ENCODE measurements at places on chromosomes 5 and 9. TPM values are rescaled to one million over a fixed set of nuclear protein-coding genes. Genes with fewer than 3 reads are reported as not detected.

The PCDHB6 gene
- not detected for total RNA-seq

The SPATA31C1 gene
- total RNA-seq: not detected

The CNTNAP3B gene
- total RNA-seq: not detected

The SLC6A7 gene
- total RNA-seq: not detected

The OGN gene
- not detected for total RNA-seq

The PCDH1 gene
- 0.64 TPM for total RNA-seq

The LRRC19 gene
- total RNA-seq: not detected

The SEMA5A gene
- total RNA-seq: not detected

The PDE6A gene
- not detected for total RNA-seq

The FAM240B gene
- total RNA-seq: not detected

The AIF1L gene
- total RNA-seq: 1.5 TPM

The WDR31 gene
- 2.2 TPM for total RNA-seq

The ZBED3 gene
- not detected for total RNA-seq

The ECM2 gene
- not detected for total RNA-seq

The CKMT2 gene
- not detected for total RNA-seq

The TTLL11 gene
- 2.6 TPM for total RNA-seq

The GAPT gene
- not detected for total RNA-seq

The RLN2 gene
- 2.9 TPM for total RNA-seq

The C9orf50 gene
- not detected for total RNA-seq

Measured in activated T-helper 17 cell treated with anti-CD3 and anti-CD28 coated beads, Interleukin-2, amount 50 U/mL, for 72 hours (primary cell).